ENCODE measurements at places on chromosomes 2 and 18. TPM values are rescaled to one million over a fixed set of nuclear protein-coding genes. Genes with fewer than 3 reads are reported as not detected.

AGXT gene
- not detected for total RNA-seq

DNA sequence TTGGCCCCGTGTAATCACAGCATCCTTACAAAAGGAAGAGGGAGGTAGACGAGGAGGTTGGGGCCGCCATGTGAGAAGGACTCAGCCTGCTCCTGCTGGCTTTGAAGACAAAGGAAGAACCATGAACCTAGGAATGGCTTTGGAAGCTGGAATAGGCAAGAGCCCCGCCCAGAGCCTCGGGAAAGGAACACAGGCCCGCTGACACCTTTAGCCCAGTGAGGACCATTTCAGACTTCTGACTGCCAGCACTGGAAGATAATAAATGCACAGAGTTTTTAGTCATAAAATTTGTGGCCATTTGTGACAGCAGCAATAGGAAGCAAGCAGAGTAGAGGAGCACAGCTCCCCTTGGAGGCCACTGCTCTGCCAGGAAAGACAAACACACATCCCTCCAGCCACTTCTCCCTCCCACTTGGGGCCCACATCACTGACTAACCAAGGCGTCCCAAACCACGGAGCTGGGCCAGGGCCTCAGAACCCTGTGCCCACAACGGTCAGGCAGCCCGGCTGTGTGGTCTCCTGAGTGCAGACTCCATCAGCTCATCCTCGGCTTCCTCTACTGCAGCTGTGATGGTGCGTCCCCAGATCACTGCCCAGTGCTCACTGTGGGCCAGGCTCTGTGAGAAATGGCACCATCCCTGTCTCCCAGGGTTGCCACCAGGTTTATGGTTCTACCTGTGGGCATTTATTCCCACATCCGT, 39.7 kb downstream of the TFCP2L1 start:
- no peak overlapping the region for H3K4me3 ChIP-seq
- H3K27me3 ChIP-seq = peaks cover 38% of the 10 kb centered on the region
- H3K36me3 ChIP-seq = no peaks in the 10 kb centered on the region
- no peak for DNase-seq
- H3K4me1 ChIP-seq = no peaks in the 10 kb centered on the region

GRCh38 chr18:31045599-31045998, 3.1 kb upstream of the DSC3 start:
- H3K27me3 ChIP-seq = peaks cover 46% of the 10 kb centered on the region
- H3K27ac ChIP-seq = no peak overlapping the region
- H3K4me1 ChIP-seq = peaks cover 15% of the 10 kb centered on the region
- H3K36me3 ChIP-seq = peaks cover 4% of the 10 kb centered on the region
- no peak overlapping the region for H3K4me3 ChIP-seq
- DNase-seq = no peak

DNA sequence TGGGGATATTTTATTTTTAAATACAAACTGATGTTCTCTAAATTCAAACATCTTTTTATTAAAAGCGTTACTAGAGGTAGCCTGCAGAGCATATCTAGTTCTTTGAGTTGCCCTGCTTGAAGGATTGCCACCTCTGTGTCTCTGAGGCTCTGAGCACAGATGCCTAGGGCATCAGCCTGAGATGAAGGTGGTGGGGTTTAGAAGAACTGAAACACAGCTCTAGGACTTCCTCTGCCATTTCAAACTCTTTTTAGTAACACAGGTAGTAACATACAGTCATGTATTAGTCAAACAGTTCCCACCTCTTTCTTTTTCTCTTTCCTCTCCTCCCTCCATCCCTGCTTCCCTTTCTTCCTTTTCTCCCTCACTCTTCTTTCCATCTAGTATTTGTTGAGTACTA, 57.6 kb downstream of the TTC21B start:
- peaks cover 37% of the 10 kb centered on the region for H3K36me3 ChIP-seq
- no peaks in the 10 kb centered on the region for H3K27me3 ChIP-seq
- DNase-seq = no peak
- no peak overlapping the region for H3K27ac ChIP-seq
- H3K4me3 ChIP-seq = no peak overlapping the region

GRCh38 chr2:43872151-43872550, 33.4 kb downstream of the ABCG8 start:
- no peak for DNase-seq
- no peaks in the 10 kb centered on the region for H3K36me3 ChIP-seq
- H3K27me3 ChIP-seq = peaks cover 62% of the 10 kb centered on the region

DNA sequence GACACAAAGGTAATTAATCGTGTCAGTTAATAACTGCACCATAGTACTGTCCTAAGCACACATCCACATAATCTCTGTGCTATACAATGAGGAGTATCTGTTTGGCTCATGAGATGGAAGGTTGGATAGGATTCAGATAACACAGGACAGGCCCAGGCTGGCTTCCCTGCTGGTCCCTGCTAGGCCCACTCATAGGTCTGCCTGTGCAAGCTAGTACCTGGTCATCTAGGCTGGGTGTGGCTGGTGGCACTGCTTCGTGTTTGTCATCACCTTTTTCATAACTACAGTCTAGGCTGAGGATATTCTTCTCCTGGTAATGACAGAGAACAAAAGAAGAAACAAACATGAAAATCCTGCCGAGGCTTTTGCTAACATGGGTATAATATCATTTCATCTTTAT, 392.8 kb downstream of the TRIB2 start:
- peaks cover 9% of the 10 kb centered on the region for H3K4me1 ChIP-seq
- H3K27me3 ChIP-seq = no peaks in the 10 kb centered on the region
- no peak for DNase-seq
- peaks cover 1% of the 10 kb centered on the region for H3K36me3 ChIP-seq
- no peak overlapping the region for H3K4me3 ChIP-seq

- H3K27me3 ChIP-seq = no peaks in the 10 kb centered on the region
- H3K4me3 ChIP-seq = no peak overlapping the region
- DNase-seq = no peak
- peaks cover 17% of the 10 kb centered on the region for H3K4me1 ChIP-seq
- no peaks in the 10 kb centered on the region for H3K36me3 ChIP-seq
Observed at GRCh38 chr2:12034382-12034781, 287.9 kb downstream of the LPIN1 start.

- peaks cover 1% of the 10 kb centered on the region for H3K36me3 ChIP-seq
- no peak overlapping the region for H3K27ac ChIP-seq
- no peak for DNase-seq
Observed at GRCh38 chr2:187576906-187577305, 22.7 kb upstream of the TFPI start.

DNA sequence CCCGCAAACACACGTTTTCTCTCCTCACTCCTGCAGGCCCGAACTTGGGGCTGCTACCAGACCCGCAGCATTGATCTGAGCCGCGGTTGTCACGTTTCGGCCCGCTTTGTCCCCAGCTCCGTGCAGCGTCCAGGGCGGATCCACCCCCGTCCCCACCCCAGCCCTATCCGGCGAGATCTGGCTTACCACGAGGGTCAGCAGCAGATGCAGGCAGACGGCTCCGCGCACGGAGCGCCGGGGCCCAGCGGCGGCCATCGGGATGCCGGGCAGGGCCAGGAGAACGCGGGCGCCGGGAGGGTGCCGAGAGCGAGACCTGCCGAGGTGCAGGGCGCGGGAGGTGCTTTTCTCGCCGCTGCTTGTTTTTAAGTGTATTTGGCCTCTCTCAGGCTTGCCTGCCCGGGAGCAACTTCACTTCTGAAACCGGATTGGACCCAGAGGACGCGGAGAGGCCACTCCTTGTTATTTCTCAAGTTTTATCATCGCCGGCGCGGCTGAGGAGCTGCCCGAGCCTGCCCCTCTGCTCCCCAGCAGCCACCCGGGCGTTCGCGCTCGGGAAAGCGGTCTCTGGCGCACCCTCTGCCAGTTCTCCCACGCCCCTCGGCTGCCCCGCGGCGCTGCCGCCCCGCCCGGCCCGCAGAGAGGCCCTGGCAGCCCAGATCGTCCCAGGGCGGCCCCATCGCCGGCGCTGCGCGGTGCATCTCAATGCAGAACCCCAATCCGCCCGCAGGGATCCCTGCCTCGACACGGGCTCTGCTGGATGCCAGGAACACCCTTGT, at the start of gene DSC3:
Gene DSC3, minus strand, starts transcription at position 337 of the 776 bp plus-strand sequence. Its CDS starts 82 bp downstream, at position 255.
- peak within 1 kb of the TSS; percentile 68 for H3K4me3 ChIP-seq
- peaks cover 16% of the 10 kb centered on the region for H3K4me1 ChIP-seq
- DNase-seq = peak; percentile 72

ICA1L gene
- total RNA-seq = 6.6 TPM

GRCh38 chr2:153963256-153963655, 91.5 kb downstream of the GALNT13 start:
- H3K36me3 ChIP-seq = no peaks in the 10 kb centered on the region
- no peak for DNase-seq
- H3K4me3 ChIP-seq = no peak overlapping the region

DNA sequence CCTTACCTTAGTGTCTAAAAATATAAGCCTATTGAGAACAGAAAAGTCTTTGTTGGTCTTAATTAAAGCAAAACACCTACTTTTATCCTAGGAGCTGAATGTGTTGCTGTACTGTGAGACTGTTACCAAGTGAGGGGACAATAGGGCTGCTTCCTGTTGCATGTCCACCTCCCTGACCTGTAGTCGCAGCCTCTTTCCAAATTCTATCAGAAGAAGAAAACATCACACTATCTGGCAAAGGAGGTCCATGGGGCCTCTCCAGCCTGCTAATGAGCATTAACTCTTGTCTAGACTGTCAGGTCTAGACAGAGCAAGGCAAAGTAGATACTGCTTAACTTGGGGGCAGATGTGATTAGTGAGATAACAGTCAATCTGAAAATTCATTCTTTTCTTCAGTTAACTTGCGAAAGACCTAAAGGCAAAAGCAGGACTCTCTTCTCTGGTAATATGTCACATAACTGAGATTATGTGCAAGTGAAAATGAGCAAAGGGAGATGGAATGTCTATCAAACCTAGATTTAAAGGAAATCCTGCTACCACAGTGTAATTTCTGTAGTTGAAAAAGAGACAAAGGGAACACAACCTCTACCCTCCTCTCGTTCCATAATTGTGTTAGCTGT, 66.9 kb downstream of the CDH20 start:
- no peaks in the 10 kb centered on the region for H3K36me3 ChIP-seq
- peaks cover 28% of the 10 kb centered on the region for H3K4me1 ChIP-seq
- no peak for DNase-seq
- H3K4me3 ChIP-seq = no peak overlapping the region

- no peak overlapping the region for H3K4me3 ChIP-seq
- no peak for DNase-seq
- H3K27ac ChIP-seq = no peak overlapping the region
- peaks cover 29% of the 10 kb centered on the region for H3K27me3 ChIP-seq
- H3K4me1 ChIP-seq = no peaks in the 10 kb centered on the region
Observed at GRCh38 chr2:86372641-86373502, 35.4 kb upstream of the REEP1 start.

BMP10 gene
- not detected for total RNA-seq

DNA sequence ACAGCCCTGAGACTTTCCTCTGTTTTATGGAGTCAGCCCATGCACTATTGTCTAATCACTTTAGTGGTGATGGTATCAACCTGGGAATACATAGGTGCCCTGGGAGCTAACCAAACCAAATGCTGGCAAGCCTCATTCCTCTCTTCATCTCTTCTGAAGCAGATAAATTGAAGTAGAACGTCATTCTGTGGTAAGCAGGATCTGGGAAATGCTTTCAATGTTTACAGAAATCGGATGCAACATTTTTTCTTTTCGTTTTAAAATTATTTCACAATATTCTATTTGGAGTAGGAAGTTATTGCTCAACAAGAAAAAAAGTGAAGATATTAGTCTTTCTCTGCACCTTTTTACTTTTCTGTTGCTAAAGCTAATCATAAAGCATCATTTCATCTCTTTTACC, 114.2 kb downstream of the RBMS1 start:
- no peak for DNase-seq
- no peaks in the 10 kb centered on the region for H3K36me3 ChIP-seq
- peaks cover 88% of the 10 kb centered on the region for H3K4me1 ChIP-seq
- no peaks in the 10 kb centered on the region for H3K27me3 ChIP-seq
- H3K27ac ChIP-seq = peak overlapping the region; percentile 69
- H3K4me3 ChIP-seq = no peak overlapping the region

ANKRD62 gene
- total RNA-seq = not detected

IFIH1 gene
- total RNA-seq = 4.2 TPM

C2orf72 gene
- total RNA-seq = 1.3 TPM

- no peak overlapping the region for H3K27ac ChIP-seq
- H3K4me3 ChIP-seq = no peak overlapping the region
- peaks cover 9% of the 10 kb centered on the region for H3K27me3 ChIP-seq
- peaks cover 21% of the 10 kb centered on the region for H3K4me1 ChIP-seq
Observed at GRCh38 chr2:178008636-178009289, 63.8 kb downstream of the PDE11A start.

GRCh38 chr2:42031281-42032223, 16.3 kb upstream of the PKDCC start:
- H3K36me3 ChIP-seq = no peaks in the 10 kb centered on the region
- H3K4me3 ChIP-seq = no peak overlapping the region
- H3K27ac ChIP-seq = no peak overlapping the region
- H3K27me3 ChIP-seq = no peaks in the 10 kb centered on the region
- DNase-seq = no peak

- no peak for DNase-seq
- H3K4me3 ChIP-seq = no peak overlapping the region
- peaks cover 9% of the 10 kb centered on the region for H3K4me1 ChIP-seq
- H3K27me3 ChIP-seq = no peaks in the 10 kb centered on the region
- H3K27ac ChIP-seq = no peak overlapping the region
Observed at GRCh38 chr18:25189391-25190185, 162.4 kb downstream of the ZNF521 start.

DNA sequence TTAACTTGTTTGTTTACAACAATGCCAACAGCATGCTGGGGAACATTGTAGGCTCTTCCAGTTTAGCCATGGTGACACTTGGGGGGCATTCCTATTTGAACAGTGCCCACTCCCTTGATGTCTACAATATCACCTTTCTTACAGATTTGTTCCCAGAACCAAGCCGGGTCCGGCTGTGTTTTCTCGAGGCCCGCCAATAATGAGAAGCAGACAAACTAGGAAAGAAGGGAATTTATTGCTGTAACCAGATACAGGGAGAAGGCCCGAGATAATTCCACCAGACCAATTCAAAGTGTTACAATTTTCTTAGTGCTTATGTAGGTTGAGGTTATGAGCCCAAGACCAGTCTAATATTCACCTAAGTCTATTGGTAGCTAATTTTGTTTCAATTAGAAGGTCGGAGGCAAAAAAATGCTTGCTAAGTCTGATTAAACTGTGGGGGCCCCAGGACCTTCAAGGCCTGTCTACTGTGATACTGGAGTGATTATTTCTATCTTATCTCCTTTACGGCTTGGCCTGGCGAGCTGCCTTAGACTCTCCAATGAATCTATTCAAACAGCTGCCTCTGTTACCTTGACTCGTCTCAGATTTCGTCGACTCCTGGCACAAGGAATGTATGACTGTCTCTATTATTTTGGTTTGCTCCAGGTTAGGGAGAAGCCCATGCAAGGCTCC, 59.1 kb upstream of the PSME4 start:
- no peak overlapping the region for H3K27ac ChIP-seq
- no peaks in the 10 kb centered on the region for H3K27me3 ChIP-seq
- peaks cover 2% of the 10 kb centered on the region for H3K36me3 ChIP-seq

DNA sequence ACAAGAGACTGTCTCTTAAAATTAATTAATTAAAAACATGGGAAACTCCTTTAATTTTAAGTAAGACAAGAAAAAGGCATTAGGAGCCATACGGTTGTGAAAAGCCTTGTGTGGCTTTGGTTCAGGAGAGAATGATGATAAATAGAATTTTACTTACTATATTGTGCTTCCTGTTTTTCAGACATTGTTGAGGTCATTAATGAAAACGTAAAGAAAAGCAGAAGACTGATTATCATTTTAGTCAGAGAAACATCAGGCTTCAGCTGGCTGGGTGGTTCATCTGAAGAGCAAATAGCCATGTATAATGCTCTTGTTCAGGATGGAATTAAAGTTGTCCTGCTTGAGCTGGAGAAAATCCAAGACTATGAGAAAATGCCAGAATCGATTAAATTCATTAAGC, 10.7 kb upstream of the IL1RL2 start:
- H3K4me1 ChIP-seq = no peaks in the 10 kb centered on the region
- no peak for DNase-seq
- no peak overlapping the region for H3K27ac ChIP-seq
- H3K36me3 ChIP-seq = peaks cover 50% of the 10 kb centered on the region

Measured in chondrocyte (in vitro differentiated cells).